ENCODE measurements at places on chromosomes 7 and 10.

DNA sequence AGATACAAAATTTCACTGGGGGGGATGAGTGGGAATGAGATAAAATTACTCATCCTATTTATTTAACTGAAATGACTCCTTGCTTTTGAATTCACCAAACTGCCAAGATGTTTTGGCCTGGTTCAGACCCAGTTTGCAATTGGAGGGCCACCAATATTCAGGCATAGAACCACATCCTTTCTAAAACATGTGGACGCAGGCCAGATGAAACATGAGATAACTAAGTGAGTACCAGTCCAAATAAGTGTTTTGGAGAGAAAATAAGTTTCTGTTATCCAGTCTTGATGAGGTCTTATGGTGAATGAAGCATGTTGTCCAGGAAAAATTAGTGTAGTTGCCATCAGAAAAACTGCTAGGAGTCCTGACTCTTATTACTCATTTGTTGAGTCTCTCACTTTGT lies 36.3 kb upstream of the PDK4 start:
- DNase-seq = no peak

DNA sequence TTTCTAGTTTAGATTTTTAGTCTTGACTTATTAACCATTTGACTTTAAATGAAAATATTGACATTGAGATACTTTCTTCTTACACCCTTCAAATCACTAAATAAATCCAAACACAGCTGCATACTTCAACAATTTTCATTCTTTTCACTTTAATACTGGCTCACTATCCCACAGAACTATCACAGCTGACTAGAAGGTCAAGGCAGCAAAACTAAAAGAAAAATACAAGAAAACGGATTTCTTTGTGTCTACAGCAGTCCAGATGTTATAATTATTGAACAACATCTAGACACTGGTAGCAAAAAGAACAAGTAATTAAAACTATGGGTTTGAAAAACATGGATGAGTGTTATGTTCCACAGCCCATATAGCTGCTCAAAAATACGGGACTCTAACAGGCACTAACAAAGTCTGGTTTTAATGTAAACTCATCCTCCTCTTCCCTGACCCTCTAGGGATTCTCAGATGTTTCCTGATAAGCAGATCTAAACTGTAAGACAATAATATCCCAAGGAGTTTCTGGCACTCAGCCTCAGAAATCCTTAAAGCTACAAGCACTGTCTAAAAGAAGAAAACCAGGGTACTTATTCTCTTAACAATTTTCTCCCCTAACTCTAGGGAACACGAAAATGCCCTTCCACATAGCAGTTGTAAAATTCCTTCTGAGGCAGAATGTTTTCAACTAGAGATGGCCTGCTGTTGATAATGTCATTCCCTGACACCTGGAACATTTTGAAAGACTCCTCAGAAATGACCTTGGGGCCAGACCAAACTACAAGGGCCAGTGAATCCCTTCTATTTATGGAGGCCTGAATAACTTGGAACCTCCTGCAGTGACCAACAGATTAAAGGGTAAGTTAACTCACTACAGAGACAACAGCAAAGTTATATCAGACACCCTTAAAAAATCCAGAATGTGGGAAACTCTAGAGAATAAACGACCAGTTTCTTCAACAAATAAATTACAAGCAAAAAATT lies 12.8 kb downstream of the DNMBP start:
- DNase-seq = no peak

DNA sequence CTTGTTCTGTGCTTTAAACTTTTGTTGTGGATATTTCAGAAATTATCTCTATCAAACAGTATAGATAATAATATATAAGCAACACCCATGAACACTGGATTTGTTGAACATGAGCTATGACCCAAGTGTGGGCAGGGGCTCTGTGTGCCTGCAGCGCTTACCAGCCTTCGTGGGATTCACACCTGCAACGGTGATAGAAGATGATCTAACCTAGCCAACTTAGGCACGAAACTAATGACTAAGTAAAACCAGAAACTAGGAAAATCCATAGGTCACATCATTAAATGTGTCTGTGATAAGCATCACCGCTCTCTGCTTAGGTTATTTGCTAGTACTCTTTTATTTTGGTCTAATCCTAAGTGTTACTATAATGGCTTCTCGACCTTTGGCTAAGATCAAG lies 18.0 kb downstream of the SPAG6 start:
- DNase-seq = no peak

DNA sequence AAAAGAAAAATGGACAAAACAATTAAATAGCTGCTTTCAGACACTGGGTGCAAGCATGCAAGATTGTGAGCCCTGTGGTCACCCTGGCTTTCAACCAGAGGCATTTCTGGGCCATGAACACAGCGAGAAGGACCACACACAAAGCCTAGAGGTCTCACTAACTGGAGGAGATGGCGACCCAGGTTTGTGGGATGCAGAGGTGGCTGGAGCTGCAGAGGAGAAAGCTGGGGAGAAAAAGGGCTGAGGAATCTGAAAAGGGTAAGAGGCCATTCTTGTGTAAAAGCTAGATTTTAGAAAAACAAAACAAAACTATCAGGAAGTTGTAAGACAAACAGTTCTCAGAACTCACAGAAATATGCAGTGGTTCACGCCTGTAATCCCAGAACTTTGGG lies 30.1 kb upstream of the PTPRN2 start:
- DNase-seq = no peak

DNA sequence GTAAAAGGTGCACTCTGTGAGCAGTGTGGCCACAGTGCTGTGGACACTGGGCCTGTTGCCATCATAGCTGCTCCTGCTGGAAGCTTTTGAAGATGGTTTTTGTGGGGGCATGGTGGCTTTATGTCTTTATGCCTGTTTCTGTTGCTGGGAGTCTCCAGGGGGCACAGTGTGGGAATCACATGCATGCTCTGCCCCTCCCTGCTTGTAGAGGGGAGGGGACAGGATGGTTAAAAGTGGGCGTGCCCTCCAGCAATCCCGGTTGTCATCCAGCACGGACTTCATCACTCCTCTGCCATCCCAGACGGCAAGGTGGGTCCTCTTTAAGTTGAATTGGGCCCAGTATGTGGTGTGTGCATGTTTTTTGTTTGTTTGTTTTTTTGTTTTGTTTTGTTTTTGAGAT lies 20.2 kb downstream of the OGDH start:
- no peak for DNase-seq

DNA sequence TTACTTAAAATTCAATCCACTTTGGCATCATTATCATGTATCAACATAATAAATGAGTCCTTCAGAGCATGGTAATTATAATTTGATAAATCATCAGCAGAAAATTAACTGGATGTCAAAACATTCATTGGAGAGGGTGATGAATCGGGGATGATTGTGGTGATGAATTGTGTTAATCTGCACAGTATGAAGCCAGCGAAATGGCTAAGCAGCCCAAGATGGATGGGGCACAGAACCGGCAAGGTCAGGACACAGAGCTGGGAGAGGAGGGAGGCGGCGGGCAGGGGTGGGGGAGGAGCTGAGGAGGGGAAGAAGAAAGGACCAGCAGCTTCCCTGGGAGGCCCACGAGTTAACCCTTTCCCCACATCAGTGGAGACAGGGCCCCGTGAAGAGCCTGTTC lies 536.1 kb downstream of the LRMDA start:
- no peak for DNase-seq

GRCh38 chr10:33247221-33247922 lies 87.1 kb downstream of the NRP1 start:
- no peak for DNase-seq

GRCh38 chr7:84336766-84337165 lies 142.2 kb upstream of the SEMA3A start:
- no peak for DNase-seq

GRCh38 chr7:41002741-41003610 lies 699.9 kb downstream of the INHBA start:
- DNase-seq = peak; percentile 19

- DNase-seq = no peak
Measured at GRCh38 chr7:149500201-149500600, 2.6 kb upstream of the ZNF746 start.

GRCh38 chr7:46390042-46390441 lies 469.0 kb upstream of the IGFBP3 start:
- no peak for DNase-seq

DNA sequence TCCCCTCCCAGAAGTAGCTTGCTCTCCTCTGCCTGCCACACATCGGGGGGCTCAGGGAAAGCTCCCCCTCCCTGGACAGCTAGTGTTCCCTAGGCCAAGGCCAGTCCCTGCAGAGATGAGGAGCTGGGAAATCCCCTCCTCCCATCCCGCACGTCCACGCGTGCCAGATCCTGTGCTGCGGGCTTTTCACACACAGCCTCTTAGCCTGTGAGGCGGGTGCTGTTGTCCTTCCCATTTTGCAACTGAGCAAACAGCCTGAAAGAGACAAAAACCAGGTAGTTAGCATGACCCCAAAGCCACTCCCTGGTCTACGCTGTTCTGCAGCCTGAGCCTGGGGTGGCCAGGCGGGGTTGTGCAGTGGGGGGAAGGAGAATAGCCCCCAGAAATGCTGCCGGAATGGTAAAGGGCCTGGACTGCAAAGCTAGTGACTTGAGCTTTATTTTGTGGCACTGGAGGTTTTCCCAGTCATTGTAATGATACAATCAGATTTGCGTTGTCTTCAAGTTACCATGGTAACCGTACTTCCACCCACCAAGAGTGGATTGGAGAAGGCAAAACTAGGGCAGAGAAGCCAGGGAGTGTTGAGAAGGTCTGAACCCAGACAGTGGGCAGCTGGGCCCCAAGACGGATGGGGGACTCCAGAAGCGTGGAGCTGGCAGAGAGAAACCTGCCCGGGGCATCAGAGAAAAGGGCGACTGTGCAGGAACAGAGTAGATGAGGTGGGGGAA lies 98.6 kb upstream of the KCTD7 start:
- DNase-seq = no peak

DNA sequence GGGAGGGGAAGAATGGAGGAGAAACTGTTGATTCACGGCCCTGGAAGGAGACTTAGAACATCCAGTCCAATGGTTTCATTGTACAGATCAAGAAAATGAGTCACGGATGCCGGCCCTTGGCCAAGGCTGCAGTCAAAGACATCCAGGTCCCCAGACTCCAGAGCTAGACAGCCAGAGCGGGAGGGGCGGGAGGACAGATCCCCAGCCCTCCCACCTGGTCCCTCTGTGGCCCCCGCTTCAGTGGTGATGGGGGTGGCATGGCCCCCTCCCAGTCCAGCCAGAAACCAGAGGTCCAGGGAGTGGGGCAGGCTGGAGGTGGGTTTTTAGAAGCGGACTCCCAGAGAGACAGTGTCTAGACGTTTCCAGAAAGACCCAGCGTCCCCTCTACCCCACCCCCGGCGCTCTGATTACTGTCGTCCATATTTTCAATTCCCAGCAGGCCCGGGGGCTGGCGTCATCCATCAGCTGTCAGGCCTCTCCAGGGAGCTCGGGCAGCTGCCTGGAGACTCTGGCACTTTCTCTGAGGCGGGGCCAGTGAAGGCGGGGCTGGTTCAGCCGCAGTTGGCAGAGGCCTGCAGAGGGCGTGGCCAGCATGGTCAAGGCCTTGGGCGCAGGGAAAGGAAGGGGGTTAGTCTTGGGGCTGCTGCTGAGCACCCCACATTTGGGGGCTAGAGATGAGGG lies 8.0 kb upstream of the HSPB1 start:
- peak; percentile 77 for DNase-seq

GRCh38 chr7:29987811-29988317 lies 1.7 kb downstream of the SCRN1 start:
- DNase-seq = peak; percentile 78

- no peak for DNase-seq
Measured at GRCh38 chr7:30916255-30916654, 4.6 kb downstream of the AQP1 start.

DNA sequence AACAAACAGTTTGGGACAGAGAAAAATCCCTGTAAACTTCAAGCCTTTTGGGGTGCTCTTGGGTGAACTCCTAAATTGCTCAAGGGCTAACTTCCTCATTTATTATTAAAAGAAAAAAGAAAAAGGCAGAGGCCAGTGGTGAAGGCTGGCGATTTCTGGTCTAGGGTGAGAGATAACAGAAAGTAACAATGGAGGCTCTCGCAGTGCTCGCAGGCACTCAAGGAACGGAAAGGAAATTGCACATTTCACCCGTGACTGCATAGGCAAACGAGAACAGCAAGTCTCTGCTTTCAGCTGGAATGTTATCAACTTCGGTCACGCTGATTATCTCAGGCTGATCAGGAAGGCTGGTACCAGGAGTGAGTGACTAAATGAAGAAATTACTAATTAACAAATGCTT lies 70.7 kb downstream of the PRKAG2 start:
- DNase-seq = no peak

DNA sequence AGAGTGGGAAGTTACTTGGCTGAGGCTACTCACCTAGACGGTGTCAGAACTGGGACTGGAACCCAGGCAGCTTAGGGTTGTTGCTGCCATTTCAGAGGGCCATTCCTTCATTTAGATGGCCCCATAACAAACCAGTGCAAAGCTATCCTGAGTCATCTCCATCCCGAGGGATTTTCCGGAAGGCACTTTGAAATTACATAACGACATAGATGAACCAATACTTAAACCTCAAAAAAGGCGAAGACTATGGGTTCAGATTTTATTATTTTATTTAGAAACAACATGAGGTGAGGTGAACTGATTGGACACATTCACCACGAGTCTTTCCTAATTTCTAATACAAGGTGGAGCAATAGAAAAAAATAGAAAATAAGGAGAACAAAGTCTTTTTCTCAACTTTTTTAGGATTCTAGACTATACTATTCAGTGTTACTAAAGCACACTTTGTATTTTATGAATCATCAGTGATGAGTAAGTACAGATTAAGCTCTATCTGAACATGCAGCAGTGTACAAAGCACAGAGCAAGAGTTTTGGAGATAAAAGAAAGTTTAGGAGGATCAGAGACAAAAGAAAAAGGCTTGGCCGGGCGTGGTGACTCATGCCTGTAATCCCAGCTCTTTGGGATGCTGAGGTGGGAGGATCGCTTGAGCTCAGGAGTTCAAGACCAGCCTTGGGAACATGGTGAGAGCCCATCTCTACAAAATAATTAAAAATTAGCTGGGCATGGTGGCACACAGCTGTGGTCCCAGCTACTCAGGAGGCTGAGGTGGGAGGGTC lies 79.5 kb upstream of the SVIL start:
- DNase-seq = peak; percentile 40

- no peak for DNase-seq
Measured at GRCh38 chr10:90288391-90288933, 569.4 kb downstream of the HTR7 start.

DNA sequence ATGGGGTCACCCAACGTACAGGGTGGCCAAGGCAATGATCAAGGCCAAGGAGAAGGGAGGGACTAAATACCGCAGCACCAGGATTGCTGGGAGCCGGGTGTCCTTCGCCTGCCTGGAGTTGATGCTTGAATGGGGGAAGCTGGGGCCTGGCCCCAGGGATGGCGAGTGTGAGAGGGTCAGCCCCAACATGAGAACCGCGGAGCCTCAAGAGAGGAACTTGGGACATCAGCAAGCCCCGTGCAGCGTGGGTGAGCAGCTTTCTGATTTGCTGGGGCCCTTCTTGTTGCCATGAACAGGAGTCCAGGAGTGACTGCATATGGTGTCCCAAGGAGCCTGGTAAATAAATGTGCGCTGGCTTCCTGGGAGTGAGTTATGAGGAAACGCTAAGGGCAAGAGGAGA lies 72.8 kb upstream of the PITRM1 start:
- DNase-seq = no peak

- DNase-seq = no peak
Measured at GRCh38 chr10:130352291-130352645, 216.1 kb downstream of the GLRX3 start.
